ENCODE measurements at places on chromosomes 4 and X.

- peaks cover 5% of the 10 kb centered on the region for H3K27me3 ChIP-seq
- no peak overlapping the region for H3K4me3 ChIP-seq
- no peaks in the 10 kb centered on the region for H3K4me1 ChIP-seq
- DNase-seq, result no peak
- no peak overlapping the region for H3K27ac ChIP-seq
- H3K36me3 ChIP-seq, result no peaks in the 10 kb centered on the region
These were observed 27.5 kb upstream of the REPS2 start for GRCh38 chrX:16918979-16919378.

GRCh38 chr4:60799214-60799613 is 400.9 kb upstream of the ADGRL3 start:
- no peaks in the 10 kb centered on the region for H3K36me3 ChIP-seq
- H3K27me3 ChIP-seq, result no peaks in the 10 kb centered on the region
- H3K27ac ChIP-seq, result no peak overlapping the region
- DNase-seq, result no peak

- H3K36me3 ChIP-seq, result no peaks in the 10 kb centered on the region
- H3K4me1 ChIP-seq, result peaks cover 8% of the 10 kb centered on the region
- no peak for DNase-seq
- no peak overlapping the region for H3K27ac ChIP-seq
- H3K27me3 ChIP-seq, result peaks cover 18% of the 10 kb centered on the region
These were observed 31.7 kb downstream of the CCNG2 start for GRCh38 chr4:77188498-77189220.

DNA sequence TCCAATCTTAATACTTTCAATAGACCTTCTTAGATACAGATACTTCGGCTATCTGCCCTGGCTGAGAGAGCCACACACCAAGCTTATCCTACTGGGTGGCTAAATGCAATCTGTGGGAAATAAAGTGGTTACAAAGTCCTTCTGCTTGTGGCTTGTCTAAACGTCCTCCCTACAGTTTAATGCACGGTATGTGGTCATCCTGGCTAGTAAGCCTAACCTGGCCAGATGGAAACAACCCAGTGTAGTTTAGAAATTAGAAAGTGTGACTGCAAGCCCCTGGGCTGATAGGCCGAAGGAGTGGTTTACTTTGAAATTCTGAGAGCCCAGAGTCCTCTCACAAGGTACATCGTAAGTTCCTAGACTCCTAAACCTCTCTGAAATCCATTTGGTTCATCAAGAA is 47.9 kb downstream of the HELT start:
- no peaks in the 10 kb centered on the region for H3K36me3 ChIP-seq
- no peak overlapping the region for H3K27ac ChIP-seq
- peaks cover 8% of the 10 kb centered on the region for H3K27me3 ChIP-seq
- no peak overlapping the region for H3K4me3 ChIP-seq
- no peak for DNase-seq

GRCh38 chrX:6685489-6685888 is 150.6 kb upstream of the VCX3A start:
- H3K27ac ChIP-seq, result no peak overlapping the region
- no peak overlapping the region for H3K4me3 ChIP-seq
- H3K4me1 ChIP-seq, result no peaks in the 10 kb centered on the region
- no peaks in the 10 kb centered on the region for H3K27me3 ChIP-seq
- no peak for DNase-seq

DNA sequence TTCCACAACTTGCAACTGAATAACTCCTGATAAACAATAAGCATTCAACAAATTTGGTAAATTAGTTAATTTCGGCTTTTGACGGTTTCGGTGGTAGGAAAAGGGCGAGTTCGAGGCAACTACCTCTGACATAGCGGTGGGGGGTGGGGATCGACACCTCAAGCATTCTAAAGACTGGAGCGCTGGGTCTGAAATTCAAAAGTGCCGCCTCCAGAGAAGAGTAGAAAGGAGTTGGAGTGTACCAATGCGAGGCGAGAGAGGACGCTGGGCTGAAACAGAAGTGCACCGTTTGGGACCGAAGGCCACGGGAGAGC is 725 bp downstream of the SMC1A start:
- H3K4me3 ChIP-seq, result peak overlapping the region; percentile 95
- H3K4me1 ChIP-seq, result peaks cover 26% of the 10 kb centered on the region
- H3K27ac ChIP-seq, result peak overlapping the region; percentile 99
- H3K36me3 ChIP-seq, result peaks cover 18% of the 10 kb centered on the region
- no peaks in the 10 kb centered on the region for H3K27me3 ChIP-seq

DNA sequence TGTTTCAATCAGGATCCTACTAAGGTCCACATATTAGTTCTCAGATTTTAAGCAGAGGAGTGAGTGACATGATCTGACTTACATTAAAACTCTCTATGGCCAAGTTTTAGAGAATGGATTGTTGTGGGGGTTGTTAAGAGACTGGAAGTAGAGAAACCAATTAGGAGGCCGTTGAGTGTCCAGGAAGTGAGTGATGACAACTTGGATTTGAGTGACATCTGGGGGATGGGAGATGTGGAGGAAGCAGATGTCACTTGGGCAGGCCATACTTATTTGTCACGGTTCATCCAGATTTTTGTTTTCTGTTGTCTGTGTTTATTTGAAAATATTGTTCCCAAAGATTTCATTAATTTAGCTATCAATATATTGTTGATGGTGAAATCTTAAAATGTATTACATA is 28.3 kb downstream of the ADD1 start:
- peak overlapping the region; percentile 75 for H3K27ac ChIP-seq
- DNase-seq, result no peak
- no peaks in the 10 kb centered on the region for H3K27me3 ChIP-seq
